ENCODE measurements at places on chromosomes 2 and 18.

DNA sequence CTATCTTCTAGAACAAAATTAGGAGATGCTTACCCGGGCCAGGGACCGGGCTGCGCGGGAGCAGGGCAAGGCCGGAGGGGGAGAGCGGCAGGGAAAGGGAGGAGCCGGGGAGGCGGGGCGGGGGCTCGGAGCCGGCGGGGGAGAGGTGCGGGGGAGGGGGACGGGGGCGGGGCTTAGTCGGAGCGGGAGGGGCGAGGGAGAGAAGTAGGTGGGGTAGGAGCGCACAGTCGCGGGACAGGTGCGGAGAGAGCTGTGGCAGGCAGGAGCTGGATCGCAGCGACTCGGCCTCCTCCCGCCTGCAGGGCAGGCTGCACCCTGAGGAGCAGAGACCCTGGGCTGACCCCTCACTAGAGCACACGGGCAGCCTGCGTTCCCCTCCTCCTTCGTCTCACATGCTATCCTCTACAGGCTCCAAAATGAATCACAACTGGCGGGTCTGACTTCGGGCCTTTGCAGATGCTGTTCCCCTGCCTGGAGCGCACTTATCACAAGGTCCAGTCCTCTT is 290.3 kb downstream of the CELF4 start:
- DNase-seq: no peak

- DNase-seq: no peak
These were observed 67.6 kb downstream of the KIAA2012 start for GRCh38 chr2:202140522-202141252.

DNA sequence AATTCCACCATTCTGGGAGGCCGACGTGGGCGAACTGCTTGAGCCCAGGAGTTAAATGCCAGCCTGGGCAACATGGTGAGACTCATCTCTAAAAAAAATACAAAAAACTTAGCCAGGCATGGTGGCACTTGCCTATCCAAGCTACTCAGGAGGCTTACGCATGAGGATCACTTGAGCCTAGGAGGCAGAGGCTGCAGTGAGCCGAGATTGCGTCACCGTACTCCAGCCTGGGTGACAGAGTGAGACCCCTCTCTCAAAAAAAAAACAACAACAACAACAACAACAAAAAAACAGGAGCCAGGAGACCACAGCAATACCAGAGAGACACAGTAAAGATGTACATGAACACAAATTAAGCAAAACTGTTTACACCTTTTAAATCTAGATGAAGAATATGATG is 52.9 kb downstream of the TLK1 start:
- no peak for DNase-seq

GRCh38 chr18:13379930-13380690 is 161.6 kb downstream of the LDLRAD4 start:
- no peak for DNase-seq

DNA sequence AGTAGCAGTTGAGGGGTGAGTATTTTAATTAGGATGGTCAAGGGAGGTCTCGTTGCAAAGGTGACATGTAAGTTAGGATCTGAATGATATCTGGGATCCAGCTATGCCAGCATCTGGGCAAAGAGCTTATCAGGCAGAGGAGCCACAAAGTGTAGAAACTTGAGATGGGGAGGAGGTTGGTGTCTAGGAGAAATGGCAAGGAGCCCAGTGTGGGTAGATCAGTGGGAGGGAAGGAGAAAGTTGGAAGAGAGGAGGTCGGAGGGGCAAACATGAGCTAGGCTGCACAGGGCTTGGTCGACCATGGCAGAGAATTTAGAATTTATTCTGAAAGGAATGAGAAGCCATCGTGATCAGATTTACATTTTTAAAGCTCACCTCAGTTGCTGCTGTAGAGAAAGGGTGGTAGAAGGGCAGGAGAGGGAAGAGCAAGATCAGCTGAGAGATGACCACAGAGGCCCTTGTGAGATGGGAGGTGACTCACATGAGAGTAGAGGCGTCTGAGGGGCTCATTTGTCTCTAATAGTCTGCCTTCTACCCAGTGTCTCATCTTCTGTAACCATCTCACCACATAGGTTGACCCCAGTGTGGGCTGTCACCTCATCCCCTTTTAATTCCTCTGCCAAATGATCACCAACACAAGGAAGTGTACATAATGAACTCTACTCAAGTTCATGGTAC is 170.0 kb downstream of the ETAA1 start:
- no peak for DNase-seq

DNA sequence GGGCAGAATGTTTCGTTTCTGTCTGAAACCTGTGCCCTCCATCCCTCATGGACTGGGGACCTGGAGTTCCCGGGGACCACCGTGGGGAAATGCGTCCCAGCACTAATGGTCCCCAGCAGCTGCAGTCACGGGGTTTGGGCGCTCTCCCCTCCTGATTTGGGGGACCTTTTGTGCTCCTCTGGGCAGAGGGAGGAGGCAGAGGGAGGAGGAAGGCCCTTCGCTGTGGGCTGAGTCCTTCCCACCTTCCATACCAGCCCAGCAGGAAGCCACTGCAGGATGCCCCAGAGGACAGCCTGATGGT is 3.2 kb downstream of the GPR35 start:
- no peak for DNase-seq

GRCh38 chr2:17336458-17336857 is 181.8 kb downstream of the RAD51AP2 start:
- no peak for DNase-seq

DNA sequence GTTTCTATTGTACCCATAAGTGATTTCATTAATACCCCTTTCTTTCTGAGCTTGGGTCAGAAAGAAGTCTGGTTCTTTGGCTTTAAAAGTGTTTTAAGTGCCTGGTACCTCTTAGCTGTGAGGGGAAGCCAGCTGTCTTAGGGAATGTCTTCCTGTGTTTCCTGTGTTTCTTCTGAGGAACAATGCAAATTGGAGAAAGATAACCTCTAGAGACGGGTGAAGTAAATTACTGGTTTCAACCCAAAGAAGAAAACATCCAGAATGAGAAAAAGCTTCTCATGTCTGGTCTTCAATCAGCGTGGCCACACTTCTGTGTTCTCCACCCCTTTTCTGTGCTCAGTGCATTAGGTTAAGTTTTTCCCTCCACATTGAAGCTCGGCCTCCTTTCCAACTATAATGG is 10.2 kb upstream of the CHN1 start:
- DNase-seq: no peak

GRCh38 chr18:49874238-49874637 is 60.9 kb upstream of the ACAA2 start:
- DNase-seq: no peak

GRCh38 chr18:57853133-57853532 is 50.0 kb upstream of the ATP8B1 start:
- DNase-seq: no peak

DNA sequence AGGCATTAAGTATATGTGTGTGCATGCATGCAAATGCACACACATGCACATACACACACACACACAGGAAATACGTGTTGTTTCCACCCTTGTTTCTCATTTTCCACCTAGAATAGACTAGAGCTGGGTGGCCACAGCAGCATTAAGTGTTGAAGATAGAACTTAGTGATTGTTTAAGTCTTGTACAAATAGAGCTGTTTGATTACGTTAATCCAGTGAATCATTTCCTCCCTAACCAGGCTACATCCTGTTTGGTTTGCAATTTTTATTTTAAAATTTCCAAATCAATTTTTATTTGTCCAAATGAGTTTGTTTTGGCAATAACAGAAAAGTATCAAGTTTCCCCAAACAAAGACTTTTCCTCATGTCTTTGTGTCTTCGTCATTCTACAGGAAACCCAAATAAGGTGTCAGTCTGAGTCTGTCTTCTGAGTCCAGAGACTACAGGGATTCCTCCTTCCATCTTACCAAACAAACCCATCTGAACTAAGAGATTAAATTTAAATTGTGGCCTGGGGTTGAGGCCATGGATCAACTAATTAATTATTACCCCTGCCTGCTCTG is 74.6 kb upstream of the GALNT5 start:
- DNase-seq: no peak

Data from activated CD4-positive, alpha-beta T cell treated with anti-CD3 and anti-CD28 coated beads for 24 hours (primary cell).